ENCODE measurements at places on chromosomes 7 and 10.
A peak's percentile ranks its signal among the peaks of the same experiment; 100 is the strongest.

DNA sequence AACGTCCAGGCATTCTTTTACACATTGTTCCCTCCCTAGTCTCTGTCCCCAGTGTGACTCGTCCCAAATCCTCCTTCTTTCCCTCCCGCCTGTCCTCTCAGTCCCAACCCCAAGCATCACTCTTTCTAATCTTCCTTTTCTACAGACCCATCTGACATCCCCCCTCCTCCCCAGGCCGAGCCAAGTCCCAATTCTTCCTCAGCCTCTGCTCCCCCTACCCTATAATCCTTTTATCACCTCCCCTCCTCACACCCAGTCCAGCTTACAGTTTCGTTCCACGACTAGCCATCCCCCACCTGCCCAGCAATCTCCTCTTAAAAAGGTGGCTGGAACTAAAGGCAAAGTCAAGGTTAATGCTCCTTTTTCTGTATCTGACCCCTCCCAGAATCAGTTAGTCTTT is 95.1 kb downstream of the MACC1 start:
- DNase-seq, result no peak

GRCh38 chr10:31262672-31263071 is 56.3 kb upstream of the ZEB1 start:
- peak; percentile 33 for DNase-seq

DNA sequence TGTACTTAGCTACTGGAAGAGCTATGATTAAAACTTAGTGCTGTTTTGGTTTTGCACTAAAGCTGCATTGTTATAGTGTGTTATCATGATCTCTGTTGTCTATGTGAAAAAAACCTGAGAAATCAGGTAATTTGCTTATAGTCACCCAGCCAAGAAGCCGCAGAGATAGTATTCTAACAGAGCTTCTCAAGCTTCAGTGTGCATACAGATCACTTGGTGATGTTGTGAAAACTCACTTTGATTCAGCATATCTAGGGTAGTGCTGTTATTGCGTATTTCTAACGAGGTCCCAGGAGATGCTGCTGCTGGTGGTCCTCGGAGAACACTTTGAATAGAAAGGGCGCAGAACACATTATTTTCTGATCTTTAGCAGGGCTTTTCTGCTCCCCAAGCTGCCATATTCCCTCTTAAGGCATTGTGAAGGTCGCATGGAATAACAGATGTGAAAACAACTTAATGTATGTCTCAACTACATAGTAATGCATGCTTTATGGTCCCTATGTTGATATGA is 68.4 kb upstream of the PDCD4 start:
- DNase-seq, result no peak

- peak; percentile 94 for DNase-seq
These were observed 80.5 kb upstream of the PPIF start for GRCh38 chr10:79266543-79267312.

DNA sequence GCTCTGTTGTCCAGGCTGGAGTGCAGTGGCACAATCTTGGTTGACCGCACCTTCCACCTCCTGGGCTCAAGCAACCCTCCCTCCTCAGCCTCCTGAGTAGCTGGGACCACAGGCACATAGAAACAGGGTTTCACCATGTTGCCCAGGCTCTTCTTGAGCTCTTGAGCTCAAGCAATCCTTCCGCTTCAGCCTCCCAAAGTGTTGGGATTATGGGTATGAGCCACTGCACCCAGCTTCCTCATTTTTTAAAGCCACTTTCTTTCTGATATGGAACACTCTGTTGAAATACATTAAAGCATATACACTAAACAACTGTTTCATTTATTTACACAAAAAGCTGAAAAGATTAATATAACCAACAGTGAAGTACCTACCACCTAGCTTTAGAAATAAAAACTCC is 117.2 kb downstream of the CLEC2L start:
- no peak for DNase-seq

All from M059J (cell line).